ENCODE measurements at places on chromosomes 1 and 21. TPM values are rescaled to one million over a fixed set of nuclear protein-coding genes. Genes with fewer than 3 reads are reported as not detected.

PRDM16 gene
- 0.32 TPM for total RNA-seq

KRTAP10-3 gene
- not detected for total RNA-seq

CAPN2 gene
- total RNA-seq, result 31.1 TPM

DCAF8 gene
- 116 TPM for total RNA-seq

TNN gene
- not detected for total RNA-seq

TCEA3 gene
- total RNA-seq, result 6.8 TPM

RPL11 gene
- total RNA-seq, result 1,481 TPM

KCNJ9 gene
- 0.04 TPM for total RNA-seq

FABP3 gene
- total RNA-seq, result not detected

AADACL4 gene
- total RNA-seq, result not detected

CR1L gene
- not detected for total RNA-seq

BSND gene
- total RNA-seq, result not detected

GUCA2A gene
- total RNA-seq, result not detected

ZNF695 gene
- total RNA-seq, result 0.81 TPM

SPATA17 gene
- not detected for total RNA-seq

CHD5 gene
- total RNA-seq, result 0.25 TPM

PLA2G4A gene
- total RNA-seq, result 0.53 TPM

APOBEC4 gene
- total RNA-seq, result not detected

AK5 gene
- 9.9 TPM for total RNA-seq

NCAM2 gene
- not detected for total RNA-seq

HTR1D gene
- not detected for total RNA-seq

CDC14A gene
- 13.6 TPM for total RNA-seq

PRCC gene
- 80.4 TPM for total RNA-seq

S100A9 gene
- not detected for total RNA-seq

INKA2 gene
- 0.25 TPM for total RNA-seq

USH2A gene
- total RNA-seq, result not detected

PIK3R3 gene
- 0.46 TPM for total RNA-seq

C1orf105 gene
- not detected for total RNA-seq

KCNA10 gene
- not detected for total RNA-seq

RNU1-3 gene
- total RNA-seq, result 2,291 TPM

MAGOH gene
- 92.3 TPM for total RNA-seq

NCF2 gene
- 8.7 TPM for total RNA-seq

NUP210L gene
- total RNA-seq, result 0.05 TPM

PDZK1IP1 gene
- total RNA-seq, result not detected

S100B gene
- total RNA-seq, result not detected

PRR9 gene
- total RNA-seq, result not detected

LCE1C gene
- not detected for total RNA-seq

DISP3 gene
- 0.55 TPM for total RNA-seq

TRAF5 gene
- 28.0 TPM for total RNA-seq

MTARC2 gene
- not detected for total RNA-seq

NEGR1 gene
- total RNA-seq, result not detected

TEKT2 gene
- total RNA-seq, result 0.16 TPM
